ENCODE measurements at places on chromosomes 7 and 10. TPM values are rescaled to one million over a fixed set of nuclear protein-coding genes. Genes with fewer than 3 reads are reported as not detected.

Gene SFTPA1
- under 0.01 TPM for total RNA-seq

Gene SORCS1
- not detected for total RNA-seq

Gene PRSS1
- total RNA-seq, result not detected

Gene ODAD2
- total RNA-seq, result 3.5 TPM

Gene OR6V1
- not detected for total RNA-seq

Gene NANOS1
- under 0.01 TPM for total RNA-seq

Gene PRKAR2B
- 23.4 TPM for total RNA-seq

Gene NPTX2
- total RNA-seq, result 0.12 TPM

Gene TMEM130
- 0.11 TPM for total RNA-seq

Gene TEX36
- total RNA-seq, result not detected

Gene INPP5A
- 60.0 TPM for total RNA-seq

Gene POLL
- total RNA-seq, result 11.8 TPM
